ENCODE measurements at places on chromosomes 2 and 18.

- DNase-seq, result peak; percentile 58
Observed at GRCh38 chr18:11947214-11948191, 33.8 kb upstream of the IMPA2 start.

- peak; percentile 75 for DNase-seq
Observed at GRCh38 chr2:41869542-41870264, 178.1 kb upstream of the PKDCC start.

DNA sequence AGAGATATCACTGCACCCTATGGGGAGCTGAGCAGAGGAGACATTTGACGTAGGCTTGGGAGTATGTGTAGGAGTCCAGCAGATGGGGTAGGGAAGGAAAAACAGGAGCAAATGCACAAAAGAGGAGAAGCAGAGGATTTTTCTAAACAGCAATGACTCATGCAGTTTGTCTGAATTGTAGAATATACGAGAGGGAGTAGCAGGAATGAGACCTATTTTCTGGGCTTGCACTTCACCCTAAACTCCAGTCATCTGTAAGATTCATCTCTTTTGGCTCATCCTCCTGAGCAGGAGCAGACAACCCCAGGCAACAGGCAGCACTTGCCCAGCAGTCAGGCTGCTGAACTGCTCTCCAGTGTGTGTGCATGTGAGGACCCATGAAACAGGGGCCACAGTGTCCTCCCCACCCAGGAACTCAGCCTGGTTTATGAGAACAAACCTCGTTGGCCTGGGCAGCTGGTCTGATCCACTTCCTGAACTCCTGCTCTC is 100.2 kb upstream of the CDC42EP3 start:
- no peak for DNase-seq

GRCh38 chr18:73981796-73982195 is 165.8 kb downstream of the FBXO15 start:
- no peak for DNase-seq

- DNase-seq, result no peak
Observed at GRCh38 chr2:54672590-54673456, 50.6 kb upstream of the EML6 start.

GRCh38 chr2:16252891-16253290 is 312.5 kb downstream of the MYCN start:
- DNase-seq, result no peak

- no peak for DNase-seq
Observed at GRCh38 chr2:222891890-222892289, 31.1 kb downstream of the ACSL3 start.
